ENCODE measurements at places on chromosomes 3 and 15.

DNA sequence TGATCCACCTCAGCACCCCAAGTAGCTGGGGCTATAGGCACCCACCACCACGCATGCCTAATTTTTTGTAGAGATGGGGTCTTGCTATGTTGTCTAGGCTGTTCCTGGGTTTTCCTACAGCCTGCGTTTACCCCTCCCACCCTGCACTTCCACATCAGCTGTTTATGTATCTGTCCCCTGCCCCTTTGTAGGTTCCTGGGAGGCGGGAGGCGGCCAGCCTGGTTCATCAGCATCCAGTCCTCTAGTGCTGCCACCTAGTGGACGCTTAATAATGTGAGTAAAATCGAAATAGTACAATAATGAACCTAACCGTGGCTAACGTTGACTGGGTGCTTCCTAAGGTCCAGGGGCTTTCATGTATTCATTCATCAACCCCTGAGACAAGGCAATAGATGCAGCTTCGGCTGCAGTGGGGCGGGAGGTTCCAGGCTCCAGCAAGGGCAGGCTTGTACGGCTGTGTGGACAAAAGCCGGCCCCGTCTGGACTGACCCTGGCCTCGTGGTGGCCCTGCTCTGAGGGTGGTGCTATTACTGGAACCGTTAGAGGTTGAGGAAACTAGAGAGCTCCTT, 1.2 kb upstream of the LCTL start:
- peak; percentile 66 for DNase-seq

DNA sequence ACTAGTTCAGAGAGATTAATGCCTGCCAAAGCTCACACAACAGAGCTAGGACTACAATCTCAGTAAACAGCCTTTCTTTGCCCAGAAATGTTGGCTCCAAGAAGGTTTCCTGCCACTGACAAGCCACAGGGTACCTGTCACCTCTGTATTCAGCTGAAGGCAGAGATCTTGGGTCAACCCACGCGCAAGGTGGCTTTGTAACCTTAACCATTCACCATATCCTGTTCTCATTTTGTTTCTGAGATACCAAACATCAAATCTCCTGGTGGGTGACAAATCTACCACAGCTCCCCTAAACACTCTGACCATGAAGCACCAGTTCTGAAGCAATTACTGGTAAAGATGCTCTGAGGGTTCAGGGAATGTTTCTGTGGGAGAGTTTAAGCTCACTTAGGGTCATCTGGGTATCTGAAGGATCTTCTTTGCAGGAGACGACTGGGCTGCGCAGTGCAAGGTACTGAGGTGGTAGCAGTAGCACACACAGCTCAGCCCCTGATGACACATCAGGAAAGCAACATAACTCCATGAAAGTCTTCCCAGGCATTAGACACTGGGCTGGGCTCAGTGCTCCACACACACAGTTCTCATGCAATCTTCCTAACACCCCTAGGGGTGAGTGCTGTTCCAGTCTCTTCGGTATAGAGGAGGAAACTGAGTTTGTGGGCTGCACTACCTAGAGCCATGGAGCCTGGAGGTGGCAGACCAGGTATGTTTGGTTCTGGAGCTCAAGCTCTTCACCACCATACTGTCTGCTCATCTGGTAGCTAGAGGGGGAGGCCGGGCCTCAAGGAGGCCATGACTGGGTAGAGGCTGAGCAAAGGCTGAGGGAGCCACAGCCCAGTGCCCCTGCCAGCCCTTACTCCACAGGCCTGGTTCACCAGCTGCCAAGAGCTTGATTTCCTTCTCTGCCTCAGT, 7.7 kb downstream of the CXCR6 start:
- DNase-seq = no peak

DNA sequence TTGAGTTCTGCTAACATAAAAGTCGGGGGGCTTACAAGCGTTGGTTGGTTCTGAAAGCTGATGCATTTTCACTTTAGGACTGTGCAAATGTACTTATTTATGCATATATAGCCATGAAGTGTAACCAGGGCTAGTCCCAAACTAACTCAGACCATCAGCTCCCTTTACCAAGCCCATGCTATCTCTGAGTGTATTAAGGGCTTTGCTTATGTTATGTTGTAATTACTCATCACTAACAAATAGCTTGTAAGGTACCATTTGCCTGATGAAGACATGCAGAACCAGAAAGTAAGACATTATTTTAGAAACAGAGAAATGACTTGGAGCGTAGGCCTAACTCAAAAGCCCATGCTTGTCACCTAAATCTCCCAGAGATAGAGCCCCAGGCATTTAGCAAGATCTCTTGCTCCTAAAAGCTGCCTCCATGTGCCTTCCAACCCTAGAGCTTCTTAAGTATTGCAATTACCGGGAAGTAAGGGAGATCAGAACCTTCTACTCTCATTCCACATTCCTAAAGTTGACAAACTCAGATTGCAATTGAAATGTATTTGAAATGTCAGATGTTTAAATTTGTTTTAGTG, 362.9 kb upstream of the RBMS3 start:
- DNase-seq = no peak

DNA sequence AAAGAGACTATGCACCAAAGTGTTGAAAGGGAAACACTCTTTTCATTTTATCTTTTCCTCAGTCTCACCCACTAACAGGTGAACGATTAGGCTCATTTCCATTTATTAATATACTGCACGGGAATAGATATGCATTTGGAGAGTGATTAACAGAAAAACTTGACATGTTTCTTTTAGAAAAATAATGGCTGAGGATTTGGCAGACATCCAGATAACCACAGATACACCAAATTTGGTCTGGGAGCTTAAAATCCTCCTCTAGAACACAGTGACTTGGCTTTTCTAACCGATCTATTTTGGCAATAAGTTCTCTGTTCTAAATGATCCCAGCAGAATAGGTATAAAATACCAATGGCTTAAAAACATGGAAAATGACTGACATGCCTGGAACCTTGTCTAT, 459.3 kb upstream of the SGO1 start:
- DNase-seq = no peak

DNA sequence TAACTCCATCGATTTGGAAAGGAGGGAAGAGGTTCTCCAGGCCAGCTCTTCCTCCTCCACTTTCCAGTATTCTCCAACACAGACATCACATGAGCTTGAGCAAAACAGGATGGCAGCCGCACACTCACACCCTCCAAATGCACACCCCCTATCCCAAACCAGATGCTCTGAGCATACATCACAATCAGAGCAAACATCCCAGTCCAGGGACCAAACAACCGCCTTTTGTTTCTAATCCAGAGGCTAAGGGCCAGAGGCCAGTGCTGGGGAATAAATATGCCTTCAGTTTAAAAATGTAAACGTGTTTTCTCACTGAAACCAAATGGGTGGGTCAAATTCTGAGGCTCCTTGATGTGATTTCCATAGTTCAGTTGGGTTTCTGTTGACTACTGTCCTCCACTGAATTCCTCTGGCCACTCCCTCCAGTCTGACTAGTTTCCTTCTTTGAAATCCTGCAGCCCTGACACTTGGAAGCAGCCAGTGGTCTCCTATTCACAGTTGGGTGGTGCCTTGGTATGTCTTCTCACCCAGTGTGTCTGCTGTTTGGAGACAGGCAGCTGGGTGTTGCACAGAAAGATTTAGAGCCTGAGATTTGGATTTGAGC, 19.2 kb upstream of the MFGE8 start:
- no peak for DNase-seq

GRCh38 chr3:172312001-172312400, 136.3 kb downstream of the GHSR start:
- peak; percentile 55 for DNase-seq

- no peak for DNase-seq
Measured at GRCh38 chr3:59408047-59408624, 358.3 kb upstream of the CFAP20DC start.

GRCh38 chr15:54772663-54773062, 424.1 kb downstream of the RSL24D1 start:
- no peak for DNase-seq

GRCh38 chr3:41194701-41195100, 4.6 kb upstream of the CTNNB1 start:
- no peak for DNase-seq

- no peak for DNase-seq
Measured at GRCh38 chr3:145849115-145849514, 311.9 kb downstream of the PLOD2 start.

GRCh38 chr3:180913581-180914404, 1.3 kb downstream of the FXR1 start:
- peak; percentile 8 for DNase-seq

DNA sequence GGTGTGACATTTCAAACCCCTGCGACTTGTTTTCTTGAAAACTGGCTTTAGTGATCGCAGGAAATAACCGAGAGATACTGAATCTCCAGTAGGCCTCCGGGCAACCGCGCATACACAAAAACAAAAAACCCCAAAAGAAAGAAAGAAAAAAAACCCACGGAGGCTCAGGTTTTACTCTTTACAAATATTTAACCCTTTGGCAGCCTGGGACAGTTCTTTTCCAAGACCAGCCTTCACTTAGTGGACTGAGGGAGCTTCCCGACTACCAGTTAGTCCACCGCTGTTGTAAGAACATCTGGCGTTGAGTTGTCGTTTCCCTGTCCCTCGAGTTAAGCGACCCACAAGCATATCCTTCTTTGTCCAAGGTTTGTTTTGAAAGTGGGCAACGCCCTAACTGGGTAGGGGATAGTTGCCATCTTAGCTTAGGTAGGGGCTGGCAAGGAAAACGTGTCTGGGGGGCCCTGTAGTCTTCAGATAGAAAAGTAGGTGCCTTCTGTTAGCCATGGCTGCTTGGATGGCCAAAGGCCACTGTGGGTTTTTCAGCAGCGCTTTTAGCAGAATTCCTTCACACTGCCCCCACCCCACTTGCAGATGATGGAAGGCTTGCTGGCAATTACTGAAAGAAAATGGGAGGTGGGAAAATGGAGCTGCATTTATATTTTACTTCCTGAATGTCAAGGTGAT, 6.9 kb downstream of the ISL2 start:
- no peak for DNase-seq

- no peak for DNase-seq
Measured at GRCh38 chr3:183619624-183620251, 15.7 kb upstream of the KLHL24 start.

- no peak for DNase-seq
Measured at GRCh38 chr15:73287019-73287418, 81.7 kb downstream of the HCN4 start.
